ENCODE measurements at places on chromosomes 5 and 9.

DNA sequence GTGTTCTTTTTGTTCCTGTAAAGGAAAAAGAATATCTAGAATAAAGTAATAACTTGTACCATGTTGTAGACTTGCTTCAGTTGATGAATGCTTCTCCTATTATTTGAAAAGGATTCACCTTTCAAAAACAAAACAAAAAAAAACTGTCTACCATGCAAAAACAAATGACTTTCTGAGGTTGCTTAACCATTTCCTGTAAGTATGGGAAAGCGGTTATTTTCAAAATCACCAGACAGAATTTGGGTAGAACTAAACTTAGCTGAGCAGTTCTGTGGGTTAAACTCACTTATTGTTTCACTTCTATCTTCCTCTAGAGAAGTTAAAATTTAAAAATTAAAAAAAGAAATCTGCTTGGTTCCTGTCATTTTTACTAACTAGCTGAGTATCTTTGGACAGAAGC lies 25.2 kb downstream of the LNPEP start:
- DNase-seq, result no peak

GRCh38 chr5:139709582-139710318 lies 61.6 kb downstream of the CXXC5 start:
- DNase-seq, result peak; percentile 18

DNA sequence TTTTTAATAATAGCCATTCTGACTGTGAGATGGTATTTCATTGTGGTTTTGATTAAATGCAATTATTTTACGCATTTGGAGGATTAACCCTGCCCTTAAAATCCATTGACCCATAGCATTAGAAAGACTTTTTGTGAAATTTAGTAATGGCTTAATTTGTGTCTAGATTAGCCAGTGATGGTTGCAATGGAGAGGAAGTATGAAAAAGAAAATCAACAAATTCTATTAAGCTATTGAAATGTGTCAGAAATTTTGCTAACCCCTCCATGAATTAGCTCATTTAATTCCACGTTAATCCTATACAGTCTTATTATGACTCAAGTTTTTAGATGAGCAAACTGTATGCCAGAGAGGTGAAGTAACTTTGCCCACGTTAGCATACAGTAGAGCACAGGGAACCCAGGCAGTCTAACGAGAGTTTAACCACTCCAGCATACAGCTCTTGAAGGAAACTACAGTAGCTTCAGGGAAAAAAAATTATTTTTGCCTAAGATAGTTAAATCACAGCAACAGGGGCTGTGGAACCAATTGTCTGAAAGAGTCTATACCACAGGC lies 158.2 kb upstream of the PPP2R2B start:
- no peak for DNase-seq

GRCh38 chr9:89661956-89662717 lies 57.3 kb downstream of the GADD45G start:
- no peak for DNase-seq

Measured in stimulated activated CD4-positive, alpha-beta T cell treated with anti-CD3 and anti-CD28 coated beads, Interleukin-4, amount 100 ng/mL, for 4 hours (primary cell).